NCI-H187 treated with DMSO at 0.1 percent for 48 hours (cell line): ENCODE measurements at places on chromosomes 7 and 10.

- DNase-seq: no peak
These were observed 110.2 kb downstream of the ELAPOR2 start for GRCh38 chr7:86949052-86949778.

- DNase-seq: no peak
These were observed 93.7 kb downstream of the SEMA3A start for GRCh38 chr7:84100866-84101265.

DNA sequence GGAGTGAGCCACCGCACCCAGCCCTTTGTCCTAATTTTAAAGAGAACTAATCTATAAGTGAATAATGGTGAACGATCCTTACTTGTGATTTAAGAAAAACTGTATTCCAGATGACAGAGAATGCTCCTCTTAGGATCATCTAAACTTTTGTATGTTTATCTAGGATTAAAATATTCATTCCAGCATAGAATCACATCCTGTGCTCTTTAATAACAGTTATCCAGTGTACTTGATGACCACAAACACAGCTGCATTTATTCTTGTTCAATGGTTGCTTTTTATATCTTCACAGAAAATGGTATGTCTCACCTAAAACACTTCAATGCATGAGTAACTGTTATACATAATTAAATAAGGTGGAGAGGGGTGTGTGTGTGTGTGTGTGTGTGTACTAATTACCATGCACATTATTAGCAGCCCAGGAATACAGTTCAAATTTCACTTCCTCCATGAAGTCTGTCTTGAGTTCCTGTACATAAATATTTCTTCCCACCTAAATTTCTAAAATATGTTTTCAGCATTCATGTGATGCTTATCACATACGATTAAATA, 38.5 kb upstream of the SEMA3C start:
- DNase-seq: no peak

DNA sequence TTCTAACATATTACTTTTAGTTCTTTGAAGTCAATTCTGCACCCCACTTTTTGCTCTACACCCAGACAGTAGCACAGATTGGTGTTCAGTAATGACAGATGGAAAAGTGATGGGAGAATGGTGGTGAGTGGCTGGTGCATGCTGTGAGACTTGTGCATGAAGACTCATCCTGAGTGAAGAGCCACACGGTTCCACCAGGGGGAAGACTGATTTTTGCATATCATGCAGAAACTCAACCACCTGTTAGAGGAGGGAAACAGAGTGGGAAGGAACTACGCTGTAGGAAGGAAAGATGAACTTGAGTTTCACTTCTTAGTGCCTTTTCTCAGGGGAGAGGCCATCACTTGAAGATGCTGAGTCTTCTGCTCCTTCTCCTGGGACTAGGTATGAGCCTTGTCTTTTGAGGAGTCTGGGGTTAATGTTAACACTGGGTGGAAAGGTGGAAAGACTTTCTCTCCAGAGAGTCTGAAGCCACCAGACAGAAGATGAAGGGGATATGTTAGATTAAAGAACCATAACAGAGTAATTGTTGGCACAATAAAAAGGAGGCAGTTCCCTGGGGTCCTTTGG, 9.3 kb upstream of the PRSS1 start:
- no peak for DNase-seq

GRCh38 chr10:54530299-54530698, 270.7 kb downstream of the PCDH15 start:
- no peak for DNase-seq

DNA sequence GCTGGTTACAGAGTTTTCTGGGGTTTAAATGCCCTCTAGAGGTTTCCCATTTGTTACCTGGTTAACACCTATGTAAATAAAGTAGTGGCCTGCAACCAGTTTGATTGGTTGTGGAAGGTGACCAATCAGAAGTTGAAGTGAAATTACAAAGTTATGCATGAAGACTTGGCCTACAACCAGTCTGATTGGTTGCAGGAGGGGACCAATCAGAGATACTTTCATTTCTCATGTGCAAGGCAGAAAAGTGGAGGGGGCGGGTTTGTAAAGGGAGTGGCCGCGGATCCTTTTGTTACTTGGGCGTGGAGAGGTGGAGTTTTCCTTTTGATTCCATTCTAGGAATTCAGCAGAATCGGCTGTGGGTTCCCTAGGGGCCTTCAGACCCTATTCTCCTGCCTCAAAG, 80.8 kb downstream of the SEC23IP start:
- no peak for DNase-seq

DNA sequence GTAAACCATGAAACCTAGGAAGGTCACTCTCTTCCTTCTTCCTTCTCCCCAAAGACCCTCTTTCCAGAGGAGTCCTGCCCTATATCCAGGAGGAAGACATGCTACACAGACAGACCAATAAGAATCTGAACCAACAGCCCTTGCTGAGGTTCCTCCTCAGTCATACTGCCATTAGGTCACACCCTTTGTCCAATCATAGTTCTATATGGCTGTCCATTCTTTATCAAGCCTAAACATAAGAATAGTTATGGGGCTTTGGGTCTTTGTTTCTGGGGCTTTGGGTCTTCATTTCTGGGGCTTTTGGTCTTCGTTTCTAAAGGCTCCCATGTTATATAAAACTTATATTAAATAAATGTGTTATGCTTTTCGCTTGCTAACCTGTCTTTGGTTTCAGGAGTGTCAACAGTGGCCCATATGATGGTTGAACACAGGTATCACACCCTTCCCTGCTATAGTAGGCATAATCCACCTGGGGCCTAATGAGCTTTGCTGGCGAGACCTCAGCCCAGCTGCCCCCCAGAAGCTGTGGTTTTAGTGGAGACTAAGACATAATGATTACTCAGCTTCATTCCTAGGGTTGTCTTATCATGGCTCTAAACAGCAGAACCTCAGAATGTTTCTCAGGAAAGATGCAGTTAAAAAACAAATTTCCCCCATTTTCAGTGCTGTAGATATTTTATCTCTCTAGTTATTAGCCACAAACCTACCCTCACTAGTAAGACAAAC, 91.6 kb downstream of the ELMO1 start:
- DNase-seq: no peak

- no peak for DNase-seq
These were observed 11.7 kb downstream of the MAP3K8 start for GRCh38 chr10:30445711-30446110.

GRCh38 chr7:130134106-130134636, 63.8 kb downstream of the KLHDC10 start:
- no peak for DNase-seq

DNA sequence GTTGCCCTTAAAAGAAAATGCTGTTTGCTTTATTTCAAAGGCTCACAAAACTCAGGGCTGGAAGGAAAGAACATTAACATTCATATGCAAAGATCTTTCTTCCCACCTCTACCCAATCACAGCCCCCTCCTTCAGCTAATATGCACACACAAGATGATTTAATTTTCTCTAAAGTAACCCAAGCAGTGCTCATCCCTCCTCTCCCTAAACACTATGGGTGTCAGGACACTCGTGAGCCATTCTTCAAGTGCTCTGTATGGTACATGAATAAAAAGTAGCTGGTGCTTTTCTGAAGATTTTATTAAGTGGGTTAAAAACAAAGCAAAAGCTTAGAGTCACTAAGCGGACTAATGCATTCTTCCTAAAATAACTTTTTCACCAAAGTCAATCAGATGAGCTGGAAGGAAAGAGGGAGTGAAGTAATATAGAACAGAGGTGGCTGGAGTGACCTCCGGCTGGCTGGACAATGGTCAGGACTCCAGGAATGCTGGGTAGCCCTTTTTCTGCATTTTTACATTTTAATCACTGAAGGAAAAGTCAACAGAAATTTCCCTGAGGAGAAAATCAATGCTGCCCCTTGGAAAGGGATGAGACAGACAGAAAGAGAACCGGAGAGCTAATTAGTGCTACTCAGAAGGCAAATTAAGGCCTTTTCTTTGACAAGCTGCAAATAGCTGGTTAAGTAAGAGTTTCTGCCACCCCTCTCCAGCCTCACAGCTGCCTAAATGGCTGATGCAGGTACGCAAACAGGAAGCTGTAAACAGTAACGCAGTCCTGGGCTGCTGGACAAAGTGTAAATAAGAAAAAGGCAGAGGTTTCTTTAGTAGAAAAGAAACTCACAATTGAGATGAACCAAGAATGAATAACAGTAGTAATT, 6.6 kb downstream of the DGKI start:
- DNase-seq: no peak

GRCh38 chr10:104045151-104046089, 40.3 kb downstream of the COL17A1 start:
- no peak for DNase-seq

DNA sequence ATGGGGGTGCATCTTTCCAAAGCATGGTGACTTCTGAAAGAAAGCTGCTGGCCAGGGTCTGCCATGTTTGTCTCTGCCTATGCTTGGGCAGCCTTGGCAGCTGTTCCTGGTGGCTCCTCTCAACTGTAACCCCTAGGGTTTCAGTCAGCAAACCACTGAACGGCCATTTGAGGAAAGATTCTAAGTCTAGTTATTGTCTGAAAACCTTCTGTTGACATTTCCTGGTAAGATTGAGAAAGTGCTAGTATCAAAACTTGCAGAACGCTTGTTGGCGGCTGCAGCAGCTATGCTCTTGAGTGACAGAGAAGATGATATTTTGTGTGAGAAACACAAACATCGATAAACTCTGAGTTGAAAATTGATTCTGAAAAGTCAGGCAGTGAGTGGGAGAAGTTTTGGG, 523.1 kb downstream of the LRMDA start:
- no peak for DNase-seq

- no peak for DNase-seq
These were observed 161.7 kb upstream of the LYZL2 start for GRCh38 chr10:30791197-30791611.

DNA sequence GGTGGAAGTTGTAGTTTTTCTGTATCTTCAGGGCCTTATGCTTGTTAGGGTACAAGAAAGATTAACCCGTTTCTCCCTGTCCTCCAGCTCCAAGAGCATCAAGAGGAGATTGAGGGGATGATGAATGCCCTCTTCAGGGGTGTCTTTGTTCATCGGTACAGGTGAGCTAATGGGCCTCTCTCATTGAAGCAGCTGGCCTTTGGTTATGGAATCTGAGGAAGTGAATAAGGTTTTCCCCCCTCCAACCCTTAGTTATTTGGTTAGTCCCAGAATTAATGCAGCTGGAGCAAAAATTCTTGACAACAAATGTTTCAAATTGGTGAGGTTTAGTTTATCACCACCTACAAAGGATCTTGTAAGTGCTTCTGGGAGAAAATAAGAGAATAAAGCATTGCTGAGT, 17.5 kb downstream of the STAG3 start:
- no peak for DNase-seq

GRCh38 chr7:158270856-158271413, 316.7 kb downstream of the PTPRN2 start:
- DNase-seq: no peak
